Activated T-cell treated with anti-CD3 and anti-CD28 coated beads, Interleukin-2, amount 50 U/mL, for 24 hours (primary cell): ENCODE measurements at places on chromosomes 5 and 9.

- no peak for DNase-seq
Measured at GRCh38 chr9:137660144-137660543, 41.3 kb downstream of the EHMT1 start.

DNA sequence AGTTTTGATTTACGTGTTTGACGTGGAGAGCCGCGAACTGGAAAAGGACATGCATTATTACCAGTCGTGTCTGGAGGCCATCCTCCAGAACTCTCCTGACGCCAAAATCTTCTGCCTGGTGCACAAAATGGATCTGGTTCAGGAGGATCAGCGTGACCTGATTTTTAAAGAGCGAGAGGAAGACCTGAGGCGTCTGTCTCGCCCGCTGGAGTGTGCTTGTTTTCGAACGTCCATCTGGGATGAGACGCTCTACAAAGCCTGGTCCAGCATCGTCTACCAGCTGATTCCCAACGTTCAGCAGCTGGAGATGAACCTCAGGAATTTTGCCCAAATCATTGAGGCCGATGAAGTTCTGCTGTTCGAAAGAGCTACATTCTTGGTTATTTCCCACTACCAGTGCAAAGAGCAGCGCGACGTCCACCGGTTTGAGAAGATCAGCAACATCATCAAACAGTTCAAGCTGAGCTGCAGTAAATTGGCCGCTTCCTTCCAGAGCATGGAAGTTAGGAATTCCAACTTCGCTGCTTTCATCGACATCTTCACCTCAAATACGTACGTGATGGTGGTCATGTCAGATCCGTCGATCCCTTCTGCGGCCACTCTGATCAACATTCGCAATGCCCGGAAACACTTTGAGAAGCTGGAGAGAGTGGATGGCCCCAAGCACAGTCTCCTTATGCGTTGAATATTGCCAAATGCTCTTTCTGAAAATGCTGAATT lies 850 bp downstream of the RRAGA start:
- DNase-seq, result no peak

DNA sequence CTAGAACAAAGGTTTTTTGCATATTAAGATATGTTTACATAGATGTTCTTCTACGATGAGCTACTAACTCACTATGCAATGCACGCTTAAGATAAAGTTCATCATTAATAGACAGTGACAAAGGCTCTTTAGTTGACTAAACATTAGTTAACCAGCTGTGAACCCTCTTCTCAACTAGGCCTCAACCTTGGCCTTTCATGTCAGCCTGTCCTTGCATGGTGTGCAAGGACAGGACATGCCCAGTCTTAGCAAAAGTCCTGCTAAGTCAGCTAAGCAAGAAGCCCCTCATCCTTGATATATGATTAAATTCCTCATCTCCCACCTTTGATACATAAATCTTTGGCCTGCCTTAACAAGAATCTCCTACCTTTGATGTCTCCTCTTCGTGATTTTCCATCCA lies 50.9 kb downstream of the PLPP1 start:
- DNase-seq, result no peak

DNA sequence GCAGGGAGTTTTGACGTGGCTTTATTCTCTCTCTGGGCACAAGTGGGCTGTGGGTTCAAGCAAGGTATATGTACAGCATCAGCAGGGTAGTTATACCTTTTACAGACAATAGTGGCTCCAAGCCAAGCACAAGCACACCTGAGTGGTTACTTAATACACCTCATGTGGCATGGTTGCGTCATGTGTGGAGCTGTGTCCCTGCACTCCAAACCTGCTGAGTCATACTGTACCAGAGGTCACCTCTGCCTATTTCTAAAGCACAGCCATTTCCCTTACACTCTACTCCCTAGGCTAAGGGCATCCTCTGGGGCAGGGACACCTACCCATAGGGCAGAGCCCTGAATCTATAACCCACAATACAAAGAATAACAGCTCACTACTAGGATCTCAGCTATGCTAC lies 147.3 kb downstream of the OSTF1 start:
- no peak for DNase-seq

DNA sequence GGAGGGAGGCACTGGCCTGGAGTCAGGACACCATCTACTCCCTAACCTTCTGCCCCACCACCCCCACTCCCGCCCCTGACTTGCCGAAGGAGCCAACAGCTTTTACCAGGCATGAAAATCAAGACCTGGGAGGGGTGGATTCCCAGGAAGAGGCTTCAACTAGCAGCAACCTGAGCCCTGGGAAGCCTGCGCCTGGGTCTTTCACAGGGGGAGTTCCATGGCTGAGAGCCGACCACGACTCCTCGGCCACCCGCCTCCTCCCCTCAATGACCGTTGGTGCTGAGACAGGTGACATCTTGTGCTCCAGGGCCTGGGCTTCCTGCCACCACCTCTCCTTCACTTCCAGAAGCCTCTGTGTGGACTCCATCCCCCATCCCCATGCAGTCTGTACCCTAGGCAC lies 37.1 kb downstream of the BARX1 start:
- no peak for DNase-seq

GRCh38 chr5:56624751-56625150 lies 190.6 kb upstream of the MAP3K1 start:
- no peak for DNase-seq

DNA sequence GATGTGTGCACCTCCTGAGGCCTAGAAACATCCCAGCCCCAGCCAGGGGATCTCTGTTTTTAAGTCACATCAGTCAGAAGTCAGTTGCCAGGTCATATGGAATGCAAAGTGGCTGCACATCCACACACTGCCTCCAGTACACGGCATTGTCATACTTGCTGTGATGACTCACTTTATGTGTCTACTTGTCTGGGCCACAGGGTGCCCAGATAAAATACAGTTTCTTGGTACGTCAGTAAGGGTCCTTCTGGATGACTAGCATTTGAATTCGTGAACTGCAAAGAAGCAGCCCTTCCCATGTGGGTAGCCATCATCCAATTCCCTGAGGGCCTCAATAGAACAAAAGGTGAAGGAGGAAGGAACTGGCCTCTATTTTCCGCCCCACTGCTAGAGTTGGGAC lies 27.7 kb downstream of the AUH start:
- DNase-seq, result no peak

- DNase-seq, result no peak
Measured at GRCh38 chr5:76125346-76125745, 42.2 kb downstream of the SV2C start.

DNA sequence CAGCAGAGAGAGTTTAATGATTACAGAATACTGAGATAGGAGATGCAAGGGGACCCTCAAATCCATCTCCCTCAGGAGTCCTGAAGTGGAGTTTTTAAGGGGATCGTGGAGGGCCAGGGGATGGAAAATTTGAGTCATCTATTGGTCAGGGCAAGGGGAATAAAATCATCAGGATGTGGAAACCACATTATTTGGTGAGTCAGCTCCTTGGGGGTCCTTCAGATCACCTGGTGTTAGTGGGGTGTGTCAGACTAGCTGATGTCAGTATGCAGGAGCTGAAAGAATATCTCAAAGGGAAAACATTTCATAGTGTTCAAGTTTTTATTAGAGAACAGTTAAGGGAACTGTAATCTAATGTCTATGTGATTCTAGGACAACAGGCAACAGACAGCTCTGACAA lies 183.0 kb upstream of the FTMT start:
- DNase-seq, result no peak

GRCh38 chr5:39998518-39998917 lies 573.7 kb upstream of the DAB2 start:
- DNase-seq, result no peak
